Fibroblast of skin of abdomen (primary cell): ENCODE measurements at places on chromosomes 5 and 9.
A peak's percentile ranks its signal among the peaks of the same experiment; 100 is the strongest.

GRCh38 chr5:135071311-135071710 lies 37.3 kb upstream of the PITX1 start:
- no peak for DNase-seq

GRCh38 chr5:100299261-100299660 lies 235.9 kb upstream of the FAM174A start:
- DNase-seq, result no peak

- DNase-seq, result no peak
Observed at GRCh38 chr5:83450967-83451248, 20.6 kb upstream of the VCAN start.

DNA sequence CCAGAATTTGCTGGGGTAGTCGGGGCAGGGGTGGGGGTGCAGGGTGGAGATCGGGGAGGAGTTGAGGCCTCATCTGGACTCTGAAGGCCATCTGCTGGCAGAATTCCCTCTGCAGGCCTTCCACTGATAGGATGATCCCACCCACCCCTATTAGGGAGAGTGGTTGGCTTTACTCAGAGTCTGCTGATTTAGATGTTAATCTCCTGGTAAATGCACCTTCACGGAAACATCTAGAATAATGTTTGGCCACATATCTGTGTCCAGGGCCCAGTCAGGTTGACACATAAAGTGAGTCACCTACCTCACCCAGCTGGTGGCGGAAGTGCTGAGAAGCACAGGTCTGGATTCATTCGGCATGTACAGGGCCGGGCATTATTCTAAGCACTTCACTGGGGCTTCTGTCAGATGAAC lies 50.0 kb downstream of the DAPK1 start:
- DNase-seq, result no peak

- DNase-seq, result peak; percentile 41
Observed at GRCh38 chr5:151706906-151707305, 20.2 kb upstream of the SPARC start.

GRCh38 chr9:100131216-100131615 lies 32.2 kb downstream of the INVS start:
- no peak for DNase-seq

GRCh38 chr9:75139201-75139600 lies 50.9 kb downstream of the OSTF1 start:
- DNase-seq, result no peak

DNA sequence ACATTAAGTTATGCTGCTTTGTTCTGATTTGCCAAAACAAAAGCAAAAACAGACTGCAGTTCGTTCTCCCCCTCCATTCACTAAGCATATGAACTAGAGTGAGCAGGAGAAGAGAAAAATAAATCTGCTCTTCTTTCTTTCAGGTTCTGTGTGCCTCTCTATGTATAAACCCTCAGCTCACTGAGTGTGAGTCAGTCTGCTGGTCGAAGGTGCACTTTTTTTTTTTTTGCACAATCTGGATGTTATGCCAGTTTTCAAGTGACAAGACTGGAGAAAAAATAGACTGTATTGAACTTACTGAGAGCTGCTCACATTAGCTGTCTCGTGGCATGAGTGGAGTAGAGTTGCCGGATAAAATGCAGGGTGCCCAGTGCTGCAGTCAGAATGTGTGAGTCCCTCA lies 244.6 kb upstream of the ATP10B start:
- peak; percentile 4 for DNase-seq

DNA sequence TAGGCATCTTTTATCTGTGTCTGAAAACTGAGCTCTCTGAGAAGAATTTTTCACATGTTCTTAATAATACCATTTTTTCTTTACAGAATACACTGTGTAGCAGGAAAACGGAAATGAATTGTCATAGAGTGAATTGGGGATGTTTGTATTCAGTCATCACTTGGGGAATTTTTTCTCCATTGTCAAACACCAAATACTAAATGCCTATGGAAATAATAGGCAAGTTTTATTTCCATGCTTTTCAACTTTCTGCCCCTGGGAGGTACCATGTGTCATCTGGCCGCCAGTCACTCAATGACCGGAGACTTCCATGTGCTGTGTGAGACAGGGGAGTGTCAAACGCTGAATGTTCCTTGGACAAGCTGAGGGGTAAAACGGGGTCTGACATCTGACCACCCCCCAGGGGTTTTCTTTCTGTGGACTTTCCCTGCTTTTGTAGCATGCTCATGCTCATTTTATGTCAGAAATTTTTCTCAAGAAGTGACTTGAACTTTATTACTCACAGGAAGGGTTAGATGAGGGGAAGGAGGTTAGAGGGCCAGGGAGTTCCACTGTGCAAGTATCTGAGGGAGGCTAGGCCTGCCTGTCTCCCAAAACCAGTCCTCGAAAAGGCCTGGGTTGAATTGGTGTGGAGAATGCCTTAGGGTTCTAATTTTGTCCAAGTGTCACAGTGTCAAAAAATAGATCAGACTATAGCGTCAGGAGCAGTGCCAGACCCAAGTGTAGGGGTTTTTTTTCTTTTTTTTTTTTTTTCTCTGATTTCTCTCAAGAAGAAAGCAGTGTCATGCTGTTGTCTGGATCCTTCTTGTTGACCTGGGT lies 438.6 kb downstream of the AGTPBP1 start:
- peak; percentile 13 for DNase-seq

DNA sequence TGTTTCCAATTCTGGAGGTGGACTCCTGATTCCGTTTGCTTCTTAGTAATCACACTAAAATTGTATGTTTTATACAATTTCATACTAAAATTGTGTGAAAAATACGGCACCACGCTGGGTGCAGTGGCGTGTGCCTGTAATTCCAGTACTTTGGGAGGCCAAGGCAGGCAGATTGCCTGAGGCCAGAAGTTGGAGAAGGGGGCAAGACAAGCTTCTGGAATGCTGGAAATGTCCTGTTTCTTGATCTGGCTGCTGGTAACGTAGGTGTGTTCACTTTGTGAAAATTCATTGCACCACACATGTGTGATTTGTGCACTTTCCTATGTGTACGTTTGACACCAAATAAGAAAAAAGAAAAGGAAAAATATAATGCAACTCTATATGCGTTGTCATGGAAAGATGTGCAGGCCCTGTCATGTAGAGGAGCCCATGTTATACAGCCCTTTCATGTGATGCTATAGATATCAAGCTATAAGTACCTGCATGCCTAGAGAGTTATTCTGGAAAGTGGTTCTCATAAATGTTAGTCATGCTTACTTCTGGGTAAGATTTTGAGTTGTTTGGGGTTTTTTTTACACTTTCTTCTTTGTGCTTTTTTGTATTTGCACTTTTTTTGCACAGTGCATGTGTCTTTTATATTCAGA lies 119.9 kb downstream of the TMEM174 start:
- no peak for DNase-seq

- DNase-seq, result peak; percentile 83
Observed at GRCh38 chr9:69945671-69946141, 97.9 kb upstream of the MAMDC2 start.

DNA sequence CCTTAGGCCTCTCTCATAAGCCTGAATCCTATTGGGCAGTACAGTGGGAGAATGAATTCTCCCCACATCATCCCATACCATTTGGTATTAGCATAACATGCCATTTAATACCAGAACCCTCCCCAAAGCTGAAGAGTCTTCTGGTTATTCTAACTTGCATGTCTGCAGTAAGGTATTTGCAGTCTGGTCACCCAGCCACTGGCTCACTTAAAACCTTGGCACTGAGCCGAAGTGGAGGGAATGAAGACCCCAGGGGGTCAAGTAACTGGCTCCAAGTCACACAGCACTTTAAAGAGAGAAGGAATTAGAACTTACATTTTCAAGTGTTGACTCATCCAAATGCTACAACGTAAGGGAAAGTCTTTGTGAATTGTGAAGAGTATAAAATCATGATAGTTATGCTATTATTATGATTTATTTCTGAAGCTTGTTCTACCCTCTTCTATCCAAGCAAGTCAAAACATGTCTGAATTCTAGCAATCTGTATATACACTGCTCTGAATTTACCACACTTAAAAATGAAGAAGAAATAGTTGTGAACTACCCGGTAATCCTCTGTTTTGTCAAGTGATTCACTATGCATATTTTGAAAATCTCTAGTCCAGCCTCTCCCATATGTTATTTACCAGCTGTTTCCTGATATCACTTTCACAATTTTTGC lies 28.5 kb downstream of the GLRA1 start:
- DNase-seq, result peak; percentile 91

DNA sequence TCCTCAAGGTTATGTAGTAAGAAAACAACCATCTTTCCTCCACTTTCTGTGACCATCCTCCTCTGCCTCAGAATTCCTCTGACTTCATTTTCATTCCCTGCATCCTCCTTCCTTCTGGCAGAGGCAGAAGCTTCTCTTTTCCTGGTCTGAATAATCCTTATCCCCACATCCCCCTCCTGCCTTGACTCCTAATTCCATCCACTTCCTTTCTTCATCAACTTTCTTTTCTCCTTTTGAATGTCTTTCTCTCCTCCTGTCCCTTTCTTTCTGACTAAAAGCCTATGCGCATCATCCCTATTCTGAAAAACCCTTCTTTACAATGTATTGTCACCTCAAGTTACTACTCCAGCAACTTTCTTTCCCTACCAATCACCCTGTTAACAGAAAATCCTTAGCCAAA lies 79.0 kb downstream of the CDO1 start:
- no peak for DNase-seq

GRCh38 chr9:90259311-90260246 lies 383.0 kb downstream of the DIRAS2 start:
- DNase-seq, result no peak

GRCh38 chr5:168672016-168672415 lies 92.8 kb upstream of the PANK3 start:
- DNase-seq, result no peak

GRCh38 chr9:128887914-128888350 lies 6.0 kb downstream of the LRRC8A start:
- DNase-seq, result no peak

- peak; percentile 58 for DNase-seq
Observed at GRCh38 chr5:60541980-60542379, 158.0 kb downstream of the DEPDC1B start.

DNA sequence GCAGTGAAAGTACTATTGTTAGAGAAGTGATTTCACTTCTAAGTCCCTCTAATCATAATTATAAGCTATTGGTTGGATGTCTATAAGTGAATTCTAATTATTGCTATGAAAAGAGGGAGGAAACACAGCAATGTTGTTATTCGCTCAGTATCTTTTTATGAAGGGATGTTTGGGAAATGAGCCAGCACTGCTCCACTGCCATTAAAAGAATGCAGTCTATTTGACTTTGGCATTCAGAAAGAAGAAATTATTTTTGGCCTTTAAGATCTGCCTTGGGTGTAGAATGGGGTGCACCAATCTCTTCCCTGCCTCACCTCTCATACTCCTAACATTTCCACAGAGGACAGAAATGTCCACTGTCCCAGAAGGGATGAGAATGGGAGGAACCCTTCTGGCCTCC lies 332.0 kb downstream of the SPATA31D1 start:
- peak; percentile 18 for DNase-seq

DNA sequence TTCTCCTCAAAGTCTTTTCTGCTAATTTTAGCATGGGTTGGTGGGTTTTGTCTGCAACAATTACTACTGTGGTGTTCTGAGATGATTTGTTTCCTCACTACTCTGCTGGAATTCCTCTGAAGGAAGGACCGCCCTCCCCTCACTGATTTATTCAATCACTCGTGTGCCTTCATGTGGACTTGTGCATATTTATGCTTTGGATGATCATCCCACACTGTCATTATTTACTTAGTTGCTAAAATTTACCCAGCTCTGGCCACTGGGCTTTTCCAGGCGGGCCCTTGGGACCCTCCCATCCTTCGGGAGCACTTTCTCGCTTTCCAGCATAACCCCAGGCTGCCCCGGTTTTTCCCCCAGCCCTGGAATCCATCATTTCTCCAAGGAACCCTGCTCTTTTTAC lies 41.7 kb upstream of the NKD2 start:
- no peak for DNase-seq

DNA sequence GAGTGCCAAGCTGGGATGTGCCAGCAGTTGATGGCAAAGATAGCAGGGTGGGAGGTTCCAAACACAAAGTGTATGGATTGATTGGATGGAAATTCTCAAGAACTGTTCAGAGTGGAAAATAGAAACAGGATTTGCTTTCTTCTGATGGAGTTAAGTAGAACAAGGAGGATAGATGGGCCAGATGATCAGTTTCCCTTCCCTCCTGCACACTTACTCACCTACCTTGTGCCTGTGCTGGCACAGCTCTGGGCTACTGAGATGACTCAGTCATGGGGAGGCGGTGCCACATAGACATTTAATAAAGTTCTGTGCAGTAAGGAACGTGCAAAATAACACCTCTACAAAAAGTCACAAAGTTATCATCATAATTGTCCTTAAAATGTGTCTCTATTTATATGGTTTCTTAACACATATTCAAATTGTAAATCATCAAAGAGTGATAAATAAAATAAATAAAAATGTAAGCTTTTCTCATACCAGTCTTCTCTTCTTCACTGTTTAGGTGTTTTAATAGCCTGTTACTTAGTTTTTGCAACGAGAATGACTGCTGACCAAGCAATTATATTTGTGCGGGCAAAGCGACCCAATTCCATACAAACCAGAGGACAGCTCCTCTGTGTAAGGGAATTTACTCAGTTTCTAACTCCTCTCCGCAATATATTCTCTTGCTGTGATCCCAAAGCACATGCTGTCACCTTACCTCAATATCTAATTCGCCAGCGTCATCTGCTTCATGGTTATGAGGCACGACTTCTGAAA lies 12.7 kb downstream of the PTPDC1 start:
- no peak for DNase-seq

DNA sequence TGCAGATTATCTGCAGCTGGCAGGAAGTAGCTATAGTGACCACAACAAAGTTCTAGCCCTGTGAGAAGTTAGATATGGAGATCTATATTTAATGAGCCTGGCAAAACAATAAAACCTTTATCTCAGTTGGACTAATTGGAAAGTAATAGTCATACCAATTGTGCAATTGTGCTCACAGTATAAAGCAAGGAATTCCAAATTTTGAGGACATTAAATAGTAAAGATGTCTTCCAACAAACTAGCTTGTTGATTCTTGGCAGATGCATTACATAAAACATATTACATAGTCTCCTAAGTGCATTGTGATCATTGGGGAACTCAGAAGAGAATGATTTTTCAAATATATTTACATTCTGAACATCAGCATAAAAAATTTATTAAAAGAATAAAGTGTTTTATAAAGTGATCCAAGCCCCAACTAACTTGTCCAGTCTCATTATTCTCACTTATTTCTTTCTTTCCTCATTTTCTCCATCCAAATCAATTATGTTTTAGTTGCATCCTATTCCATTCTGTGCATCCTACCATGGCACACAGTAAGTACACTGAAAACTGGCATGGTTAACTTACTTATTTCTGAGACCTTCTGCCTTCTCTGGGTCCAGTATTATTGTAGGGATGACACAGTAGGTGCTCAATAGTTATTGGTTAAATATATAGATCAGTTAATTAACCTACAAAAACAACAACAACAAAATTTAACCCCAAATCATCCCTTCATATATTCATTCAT lies 977.2 kb upstream of the NUDT12 start:
- no peak for DNase-seq

- peak; percentile 68 for DNase-seq
Observed at GRCh38 chr5:135729321-135729786, 105.1 kb upstream of the SLC25A48 start.
